ENCODE measurements at places on chromosomes 11 and 22. TPM values are rescaled to one million over a fixed set of nuclear protein-coding genes. Genes with fewer than 3 reads are reported as not detected.

The BLID gene
- total RNA-seq, result 5.9 TPM

The INS gene
- total RNA-seq, result not detected

The UBQLNL gene
- under 0.01 TPM for total RNA-seq

The DNAJB7 gene
- total RNA-seq, result not detected

The MS4A15 gene
- not detected for total RNA-seq

The MS4A8 gene
- total RNA-seq, result not detected

The PLEKHA7 gene
- total RNA-seq, result 5.7 TPM

The NLRP6 gene
- not detected for total RNA-seq

The EFCAB6 gene
- 7.6 TPM for total RNA-seq

The SIK3 gene
- 21.6 TPM for total RNA-seq

The GAB4 gene
- total RNA-seq, result not detected

The TSPO gene
- 29.3 TPM for total RNA-seq
